RKO (cell line): ENCODE measurements at places on chromosomes 12 and 14.

GRCh38 chr12:107329569-107330324 is 236.4 kb upstream of the CRY1 start:
- no peak for DNase-seq

DNA sequence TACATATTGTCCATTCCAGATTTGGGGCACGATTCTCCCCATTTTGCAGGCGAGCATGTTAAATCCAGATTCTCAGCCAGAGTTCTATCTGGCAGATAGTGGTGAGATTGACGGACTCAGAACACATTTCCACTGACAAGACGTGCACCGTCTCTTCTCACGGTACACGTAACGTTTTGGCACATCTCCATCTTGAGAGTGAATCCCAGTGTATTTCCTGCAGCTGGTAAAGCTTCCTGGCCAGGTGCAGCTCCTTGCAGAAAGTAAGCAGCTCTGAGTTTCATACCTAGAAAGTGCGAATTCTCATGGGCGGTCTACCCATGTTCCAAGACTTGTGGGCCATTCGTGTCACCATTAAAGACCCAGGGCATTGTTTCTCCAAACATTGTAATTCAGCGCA is 102.6 kb downstream of the TSPAN9 start:
- DNase-seq = no peak

DNA sequence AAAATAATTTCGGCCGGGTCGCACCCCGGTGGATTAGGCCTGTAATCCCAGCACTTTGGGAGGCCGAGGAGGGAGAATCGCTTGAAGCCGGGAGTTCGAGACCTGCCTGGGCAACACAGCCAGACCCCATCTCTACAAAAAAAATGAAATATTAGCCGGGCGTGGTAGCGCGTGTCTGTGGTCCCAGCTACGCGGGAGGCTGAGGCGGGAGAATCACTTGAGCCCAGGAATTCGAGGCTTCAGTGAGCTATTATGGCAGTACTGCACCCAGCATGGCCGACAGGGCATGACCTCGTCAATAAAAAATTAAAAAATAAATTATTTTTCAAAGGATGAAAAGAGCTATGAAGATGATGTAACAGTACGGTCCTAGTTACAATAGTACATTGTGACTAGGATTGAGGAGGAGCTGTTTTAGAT is 523 bp downstream of the GTF2H3 start:
- DNase-seq = peak; percentile 19

GRCh38 chr14:59627011-59627520 is 50.5 kb upstream of the CCDC175 start:
- DNase-seq = no peak

DNA sequence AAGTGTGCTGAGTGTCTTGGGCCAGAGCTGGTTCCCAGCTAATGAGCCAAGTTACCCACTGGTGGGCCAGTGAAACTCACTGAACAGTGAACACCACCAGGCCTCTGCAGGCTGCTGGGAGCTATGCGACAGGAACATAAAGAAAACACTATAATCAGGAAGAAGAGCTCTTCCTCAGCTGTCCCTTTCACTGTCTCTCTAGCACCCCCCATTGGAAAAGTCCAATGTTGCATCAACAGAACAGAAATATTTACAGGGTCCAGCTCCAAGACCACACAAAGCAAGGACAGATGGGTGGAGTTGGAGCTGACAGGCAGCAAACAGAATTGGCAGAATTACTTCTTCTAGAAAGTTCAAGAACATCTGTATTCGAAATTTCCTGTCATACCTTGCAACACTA is 903.6 kb upstream of the TMEM132C start:
- no peak for DNase-seq
